ENCODE measurements at places on chromosomes 6 and 20.
A peak's percentile ranks its signal among the peaks of the same experiment; 100 is the strongest.

DNA sequence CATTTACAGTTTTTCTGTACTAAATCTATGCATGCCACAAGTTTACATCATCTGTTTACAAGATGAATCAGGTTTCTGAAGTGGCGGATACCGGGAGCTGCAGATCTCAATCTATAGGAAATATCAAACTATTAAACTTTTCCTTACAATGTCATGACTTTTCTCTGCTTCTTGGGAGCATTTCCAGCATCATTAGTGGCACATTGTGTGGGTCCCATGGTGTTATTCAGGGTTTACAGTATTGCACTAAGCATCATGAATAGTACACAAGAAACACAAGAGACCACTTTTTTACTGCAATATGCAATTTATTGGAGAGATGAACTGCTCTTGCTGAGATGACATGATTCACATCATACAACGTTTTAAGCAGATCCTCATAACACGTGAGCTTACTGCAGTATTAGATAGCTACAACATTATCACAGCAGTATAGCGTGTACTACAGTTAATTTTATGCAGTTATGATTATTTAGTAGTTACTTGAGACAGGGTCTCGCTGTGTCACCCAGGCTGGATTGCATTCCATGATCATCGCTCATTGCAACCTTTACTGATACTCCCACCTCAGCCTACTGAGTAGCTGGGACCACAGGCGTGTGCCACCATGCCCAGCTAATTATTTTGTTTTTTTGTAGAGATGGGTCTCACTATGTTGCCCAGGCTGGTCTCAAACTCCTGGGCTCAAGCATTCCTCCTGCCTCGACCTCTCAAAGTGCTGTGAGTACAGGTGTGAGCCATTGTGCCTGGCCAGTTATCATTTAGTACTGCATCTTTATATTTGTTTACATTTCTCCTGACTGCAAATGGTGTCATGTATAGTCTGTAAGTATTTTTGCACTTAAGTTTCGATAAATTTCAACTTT is 18.4 kb downstream of the BLTP3A start:
- DNase-seq, result no peak

- no peak for DNase-seq
These were observed 142.2 kb downstream of the WDR27 start for GRCh38 chr6:169559592-169559991.

GRCh38 chr20:2279253-2279779 is 16.5 kb upstream of the TGM3 start:
- no peak for DNase-seq

DNA sequence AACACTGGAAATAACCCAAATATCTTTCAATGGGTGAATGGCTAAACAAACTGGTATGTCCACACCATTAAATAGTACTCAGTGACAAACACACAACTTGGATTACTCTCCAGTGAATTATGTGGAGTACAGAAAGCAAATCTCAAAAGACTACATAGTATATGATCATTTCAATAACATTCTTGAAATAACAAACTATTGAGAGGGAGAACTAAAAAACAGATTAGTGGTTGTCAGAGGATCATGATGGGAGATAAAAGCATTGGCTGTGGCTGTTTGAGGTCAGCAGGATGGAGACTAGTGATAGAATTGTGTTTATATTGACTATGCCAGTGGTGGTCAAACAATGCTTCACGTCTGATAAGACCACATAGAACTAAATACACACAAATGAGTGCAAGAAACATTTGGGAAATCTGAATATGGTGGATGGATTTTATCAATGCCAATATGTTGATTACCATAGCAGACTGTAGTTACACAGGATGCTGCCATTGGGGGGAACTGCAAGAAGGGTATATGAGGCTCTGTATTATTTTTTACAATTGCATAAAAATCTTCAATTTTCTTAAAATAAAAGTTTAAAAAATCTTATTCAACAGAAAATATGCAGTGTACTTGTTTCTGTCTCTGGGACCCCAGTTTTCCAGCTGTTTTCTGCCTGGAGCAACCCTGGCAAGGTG is 242.0 kb downstream of the TBXT start:
- DNase-seq, result no peak

DNA sequence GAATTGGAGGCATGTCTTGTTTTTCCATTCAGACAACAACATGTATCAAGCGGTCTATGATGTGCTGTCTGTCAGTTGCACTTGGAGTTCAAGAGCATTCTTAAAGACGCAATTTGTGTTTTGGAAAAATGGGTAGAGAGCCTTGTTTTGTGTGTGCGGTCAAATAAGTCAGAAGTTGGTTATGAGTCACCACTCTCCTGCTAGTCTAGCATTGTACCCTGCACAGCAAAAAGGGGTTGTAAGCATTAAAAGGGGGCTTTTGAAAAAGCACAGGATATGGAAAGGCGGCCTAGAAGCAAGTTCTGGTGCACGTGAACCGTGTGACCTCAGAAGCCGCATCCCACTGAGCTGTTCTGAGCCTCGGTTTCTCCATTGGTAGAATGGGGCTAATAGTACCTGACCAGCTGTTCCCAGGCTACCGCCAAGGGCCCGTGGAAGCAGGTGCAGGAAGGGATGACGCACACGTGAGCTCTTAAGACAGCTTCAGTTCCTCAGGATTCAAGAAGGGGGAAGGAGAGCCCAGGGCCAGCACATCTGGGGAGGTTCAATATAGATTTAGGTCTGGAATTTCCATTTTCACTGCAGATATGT is 61.6 kb upstream of the SNX9 start:
- DNase-seq, result no peak

GRCh38 chr6:158026054-158026900 is 44.6 kb downstream of the SYNJ2 start:
- DNase-seq, result peak; percentile 69

DNA sequence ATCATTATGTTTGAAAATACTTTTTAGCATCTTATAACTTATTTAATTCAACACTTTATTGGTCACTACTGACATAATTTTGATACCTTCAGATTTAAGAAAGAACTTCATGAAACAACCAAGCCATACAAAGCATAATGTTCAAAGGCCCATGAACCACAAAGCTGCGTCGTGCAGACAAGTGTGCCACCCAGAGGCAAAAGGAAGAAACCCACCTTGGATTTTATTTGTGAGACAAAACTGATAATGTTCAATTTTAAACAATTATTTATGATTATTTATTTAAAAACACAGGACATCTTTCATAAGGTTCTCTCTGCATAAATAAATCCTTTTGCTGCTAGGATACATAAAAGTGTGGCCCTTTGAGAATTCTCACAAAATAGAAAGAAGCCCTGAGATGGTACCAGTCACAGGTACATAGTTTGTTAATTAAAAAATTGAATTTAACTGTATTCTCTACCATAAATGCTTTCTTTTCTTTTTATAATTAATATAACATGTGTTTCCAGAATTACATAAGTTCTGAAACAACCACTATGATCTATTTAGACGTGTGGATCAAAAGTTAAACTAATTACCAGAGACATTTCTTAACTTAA is 143.7 kb downstream of the RALGAPA2 start:
- DNase-seq, result no peak

- DNase-seq, result peak; percentile 61
These were observed 20.4 kb downstream of the WFDC3 start for GRCh38 chr20:45771182-45771759.

- no peak for DNase-seq
These were observed 22.9 kb upstream of the ZNF133 start for GRCh38 chr20:18265441-18265840.

DNA sequence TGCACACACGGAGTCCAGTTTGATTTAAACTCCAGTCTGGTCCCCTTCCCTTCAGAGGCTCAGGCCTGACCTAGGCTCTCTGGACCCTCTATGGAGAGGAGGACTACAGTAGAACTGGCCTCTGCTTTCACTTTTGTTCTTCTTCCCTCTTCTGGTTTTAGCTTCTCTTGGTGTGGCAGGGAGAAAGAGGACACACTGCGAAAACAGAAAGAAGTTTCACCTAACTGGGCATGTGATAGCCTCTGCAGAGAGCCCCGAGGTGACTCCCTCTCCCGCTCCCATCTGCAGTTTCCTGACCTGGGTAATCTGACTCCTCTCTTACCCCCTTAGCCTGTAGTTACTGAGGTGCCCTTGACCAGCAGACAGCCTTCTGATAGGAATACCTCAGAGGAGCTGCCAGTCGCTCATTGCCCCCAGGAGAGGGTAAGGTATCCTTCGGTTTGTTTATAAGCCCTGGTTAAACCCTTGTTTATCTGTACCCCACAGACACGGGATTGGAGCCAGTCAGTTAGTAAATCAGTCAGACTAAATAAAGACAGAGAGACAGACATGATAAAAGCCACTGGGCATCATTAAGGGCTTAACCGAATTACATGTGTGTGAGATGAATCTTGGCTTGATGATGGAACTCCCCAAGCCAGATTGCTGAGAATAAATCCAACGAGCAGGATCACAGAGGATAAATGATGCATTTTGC is 12.0 kb upstream of the DTNBP1 start:
- DNase-seq, result no peak

GRCh38 chr6:142722012-142722411 is 223.0 kb downstream of the HIVEP2 start:
- DNase-seq, result no peak

GRCh38 chr6:134892362-134892761 is 57.5 kb downstream of the ALDH8A1 start:
- no peak for DNase-seq

- DNase-seq, result peak; percentile 21
These were observed 122.6 kb upstream of the IFNGR1 start for GRCh38 chr6:137341681-137342195.

GRCh38 chr6:165042912-165043311 is 266.5 kb downstream of the C6orf118 start:
- no peak for DNase-seq

GRCh38 chr6:133623065-133623464 is 265.8 kb upstream of the TCF21 start:
- DNase-seq, result no peak

- DNase-seq, result no peak
These were observed 47.5 kb upstream of the POPDC3 start for GRCh38 chr6:105227295-105227767.

DNA sequence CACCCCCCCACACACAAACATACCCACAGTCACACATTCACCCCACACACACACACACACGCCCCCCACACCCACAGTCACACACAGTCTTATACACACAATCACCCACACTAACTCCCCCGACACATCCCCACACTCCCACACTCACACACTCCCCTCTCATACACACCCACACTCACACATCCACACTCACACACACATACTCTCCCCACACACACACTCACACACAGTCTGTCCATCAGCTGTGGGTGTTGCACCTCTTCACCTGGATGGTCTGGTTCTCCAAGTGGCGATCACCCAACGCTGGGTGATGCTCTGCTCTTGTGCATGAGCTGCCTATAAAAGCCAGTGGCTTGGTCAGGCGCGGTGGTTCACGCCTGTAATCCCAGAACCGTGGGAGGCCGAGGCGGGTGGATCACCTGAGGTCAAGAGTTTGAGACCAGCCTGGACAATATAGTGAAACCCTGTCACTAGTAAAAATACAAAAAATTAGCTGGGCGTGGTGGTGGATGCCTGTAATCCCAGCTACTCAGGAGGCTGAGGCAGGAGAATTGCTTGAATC is 158.9 kb downstream of the SMOC2 start:
- no peak for DNase-seq
